Fibroblast of lung (primary cell): ENCODE measurements at places on chromosomes 7 and 10. TPM values are rescaled to one million over a fixed set of nuclear protein-coding genes. Genes with fewer than 3 reads are reported as not detected.

GRCh38 chr10:26453850-26454249 is 15.7 kb downstream of the APBB1IP start:
- DNase-seq: no peak

Gene SH2D4B
- not detected in 2 replicates for total RNA-seq

DNA sequence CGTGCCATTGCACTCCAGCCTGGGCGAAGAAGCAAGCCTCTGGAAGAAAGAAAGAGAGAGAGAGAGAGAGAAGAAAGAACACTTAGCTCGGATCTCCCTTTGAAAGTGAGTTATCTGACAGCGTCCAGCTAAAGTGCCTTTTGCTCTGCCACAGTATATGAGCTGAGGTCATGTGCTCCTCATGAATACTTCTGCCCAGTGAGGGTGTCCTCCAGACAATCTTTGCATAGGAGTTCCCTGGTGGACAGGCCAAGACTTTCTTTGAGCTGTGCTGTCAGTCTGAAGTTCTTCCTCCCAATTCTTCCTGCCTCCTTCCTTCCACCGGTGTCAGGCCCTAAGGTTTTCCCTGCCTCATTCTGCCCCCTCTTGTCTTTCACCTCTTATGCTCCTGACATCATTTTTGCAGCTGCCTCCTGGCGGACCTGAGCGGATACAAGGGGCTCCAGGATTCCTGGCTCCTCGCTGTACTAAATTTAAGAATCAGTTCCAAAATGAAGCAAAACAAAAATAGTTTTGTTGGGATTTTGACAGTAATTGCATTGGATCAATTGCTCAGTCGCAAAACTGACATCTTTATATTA is 31.9 kb downstream of the XRCC2 start:
- no peak for DNase-seq

Gene ZFAND2A
- 18.7 and 20.5 TPM in 2 replicates for total RNA-seq

- no peak for DNase-seq
Measured at GRCh38 chr7:73597978-73598782, 19.8 kb upstream of the TBL2 start.

Gene UPK3BL1
- 5.4 and 9.8 TPM in 2 replicates for total RNA-seq

DNA sequence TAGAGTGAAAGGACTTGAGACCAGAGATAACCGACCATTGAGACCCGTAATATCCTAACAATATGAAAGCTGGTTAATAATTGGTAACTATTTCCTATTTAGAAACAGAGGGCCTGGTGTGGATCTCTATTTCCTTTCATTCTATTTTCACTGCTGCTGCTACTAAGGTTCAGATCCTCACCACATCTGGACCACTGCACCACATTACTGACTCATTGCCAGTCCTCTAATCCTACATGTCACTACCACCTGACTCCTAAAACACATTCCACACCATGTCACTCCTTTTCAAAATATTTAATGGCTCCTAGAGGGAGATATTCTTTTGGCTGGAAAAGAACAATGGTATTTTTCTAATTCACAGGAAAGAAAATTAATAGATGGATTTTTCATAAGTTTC is 6.4 kb downstream of the USP54 start:
- DNase-seq: no peak

DNA sequence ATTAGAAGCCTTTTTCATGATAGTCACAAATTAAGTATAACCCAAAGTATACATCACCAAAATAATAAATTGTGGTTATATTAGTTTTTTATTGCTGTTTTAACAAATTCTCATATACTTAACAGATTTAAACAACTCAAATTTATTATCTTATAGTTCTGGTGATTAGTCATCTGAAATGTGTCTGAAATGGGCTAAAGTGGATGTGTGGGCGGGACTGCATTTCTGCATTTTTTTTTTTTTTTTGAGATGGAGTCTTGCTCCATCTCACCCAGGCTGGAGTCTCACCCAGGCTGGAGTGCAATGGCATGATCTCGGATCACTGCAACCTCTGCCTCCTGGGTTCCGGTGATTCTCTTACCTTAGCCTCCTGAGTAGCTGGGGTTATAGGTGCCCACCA is 891.5 kb upstream of the CELF2 start:
- peak; percentile 15 for DNase-seq

Gene OPALIN
- total RNA-seq: not detected in 2 replicates

DNA sequence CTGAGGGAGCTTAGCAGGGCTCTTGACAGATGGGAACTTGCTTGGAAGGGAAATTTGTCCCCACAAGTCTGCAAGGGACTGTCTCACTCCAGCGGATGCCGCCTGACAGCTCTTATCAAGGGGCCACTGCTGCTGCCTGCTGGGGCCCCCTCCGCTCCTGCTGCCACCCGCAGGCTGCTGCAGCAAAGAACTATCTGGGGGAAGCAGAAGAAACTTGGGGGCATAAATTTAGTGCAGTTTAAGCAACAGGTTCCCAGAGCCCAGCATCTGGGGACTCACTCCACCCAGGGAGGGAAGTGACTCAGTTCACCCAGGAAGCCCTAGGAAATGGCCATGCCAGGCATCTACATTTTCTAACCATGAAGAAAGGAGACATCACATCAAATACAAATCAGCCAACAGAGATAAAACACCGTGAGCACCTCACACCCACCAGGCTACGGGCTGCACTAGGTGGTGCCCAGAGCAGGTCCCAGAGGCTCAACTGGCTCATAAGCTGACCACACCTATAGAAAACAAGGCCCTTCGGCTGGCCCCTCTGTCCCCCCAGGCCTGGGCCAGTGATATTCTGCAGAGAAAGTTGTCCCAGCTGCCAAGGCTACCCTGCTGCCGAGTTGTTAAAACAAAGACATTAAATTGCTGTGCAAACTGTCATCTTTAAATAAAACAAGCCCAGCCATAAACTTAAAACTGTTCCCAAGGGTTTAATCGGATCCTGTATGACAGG is 3.7 kb downstream of the RGS10 start:
- DNase-seq: no peak
